ENCODE measurements at places on chromosomes 5 and 9.

DNA sequence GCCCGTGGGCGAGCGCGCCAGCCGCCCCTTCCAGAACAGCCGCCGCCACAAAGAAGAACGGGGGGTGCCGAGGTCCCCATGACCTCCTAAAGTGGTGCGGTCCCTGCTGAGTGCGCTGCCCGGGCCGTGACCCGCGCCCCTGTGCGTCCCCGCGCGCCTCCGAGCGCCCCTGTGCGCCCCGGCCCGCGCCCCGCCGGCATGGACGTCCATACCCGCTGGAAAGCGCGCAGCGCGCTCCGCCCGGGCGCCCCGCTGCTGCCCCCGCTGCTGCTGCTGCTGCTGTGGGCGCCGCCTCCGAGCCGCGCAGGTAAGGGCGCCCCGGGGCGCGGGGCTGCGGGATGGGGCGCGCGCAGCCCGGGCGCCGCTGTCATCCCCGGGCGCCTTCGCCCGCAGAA is 384 bp downstream of the COL5A1 start:
- DNase-seq: no peak

- no peak for DNase-seq
Measured at GRCh38 chr5:112294126-112294525, 125.0 kb downstream of the EPB41L4A start.

GRCh38 chr5:35833224-35833623 is 23.5 kb upstream of the IL7R start:
- no peak for DNase-seq

- no peak for DNase-seq
Measured at GRCh38 chr9:27396495-27396894, 99.5 kb upstream of the EQTN start.

DNA sequence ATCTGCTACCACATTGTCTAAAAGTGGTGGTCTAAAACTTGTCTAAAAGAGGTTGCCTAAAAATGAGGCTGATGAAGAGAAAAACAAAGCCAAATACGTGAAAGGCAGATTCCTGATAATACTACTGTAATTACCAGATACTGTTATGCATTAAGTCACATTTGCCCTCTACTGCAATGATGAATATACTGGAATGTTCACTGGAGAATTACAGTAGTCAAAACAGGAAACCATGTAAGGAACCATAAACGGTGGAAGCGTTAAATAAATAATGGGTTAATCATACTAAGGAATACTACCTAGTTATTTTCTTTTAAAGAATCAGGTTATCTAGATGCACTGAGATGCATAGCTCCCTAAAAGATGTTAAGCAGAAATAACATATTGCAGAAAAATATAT is 201.3 kb downstream of the MCTP1 start:
- DNase-seq: no peak

- no peak for DNase-seq
Measured at GRCh38 chr5:173703466-173703865, 87.0 kb upstream of the BOD1 start.

DNA sequence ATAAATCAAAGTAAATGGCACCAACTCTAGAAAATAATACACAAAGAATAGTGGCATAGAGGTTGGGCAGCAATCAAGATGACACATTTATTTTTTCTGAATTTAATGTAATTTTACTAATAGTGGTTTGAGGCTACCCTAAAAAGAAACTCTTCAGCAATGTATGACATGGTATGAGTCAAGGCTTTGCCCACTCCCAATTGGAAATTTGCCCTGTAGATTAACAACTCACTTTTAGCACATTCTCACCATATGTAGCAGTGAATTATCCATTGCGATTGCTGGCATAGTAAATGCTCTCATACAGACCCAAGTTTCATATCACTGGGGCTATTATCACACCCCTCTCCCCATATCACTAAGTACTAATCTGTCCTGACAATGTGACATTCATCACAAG is 832.1 kb upstream of the ZNF608 start:
- no peak for DNase-seq

DNA sequence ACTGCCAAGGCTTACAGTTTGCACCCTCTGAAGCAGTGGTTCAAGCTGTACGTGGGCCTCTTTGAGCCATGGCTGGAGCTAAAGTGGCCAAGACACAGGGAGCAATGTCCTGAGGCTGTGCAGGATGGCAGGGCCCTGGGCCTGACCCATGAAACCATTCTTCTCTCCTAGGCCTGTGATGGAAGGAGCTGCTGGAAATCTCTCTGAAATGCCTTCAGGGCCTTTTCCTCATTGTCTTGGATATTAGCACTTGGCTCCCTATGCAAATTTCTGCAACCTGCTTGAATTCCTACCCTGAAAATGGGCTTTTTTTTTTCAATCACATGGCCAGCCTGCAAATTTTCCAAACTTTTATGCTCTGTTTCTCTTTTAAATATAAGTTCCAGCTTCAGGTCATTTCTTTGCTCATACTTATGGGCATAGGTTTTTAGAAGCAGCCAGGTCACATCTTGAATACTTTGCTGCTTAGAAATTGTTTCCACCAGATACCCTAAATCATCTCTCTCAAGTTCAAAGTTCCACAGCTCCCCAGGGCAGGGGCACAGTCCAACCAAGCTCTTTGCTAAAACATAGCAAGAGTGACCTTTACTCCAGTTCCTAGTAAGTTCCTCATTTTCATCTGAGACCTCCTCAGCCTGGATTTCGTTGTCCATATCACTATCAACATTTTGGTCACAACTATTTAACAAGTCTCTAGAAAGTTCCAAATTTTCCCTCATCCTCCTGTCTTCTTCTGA is 138.3 kb downstream of the OSTF1 start:
- DNase-seq: no peak

- DNase-seq: no peak
Measured at GRCh38 chr9:85276741-85277140, 465.0 kb downstream of the AGTPBP1 start.

GRCh38 chr5:177036443-177036842 is 13.9 kb downstream of the ZNF346 start:
- no peak for DNase-seq
